ENCODE measurements at places on chromosomes 2 and 18.

- no peak for DNase-seq
These were observed 25.5 kb downstream of the CHST10 start for GRCh38 chr2:100391735-100392515.

DNA sequence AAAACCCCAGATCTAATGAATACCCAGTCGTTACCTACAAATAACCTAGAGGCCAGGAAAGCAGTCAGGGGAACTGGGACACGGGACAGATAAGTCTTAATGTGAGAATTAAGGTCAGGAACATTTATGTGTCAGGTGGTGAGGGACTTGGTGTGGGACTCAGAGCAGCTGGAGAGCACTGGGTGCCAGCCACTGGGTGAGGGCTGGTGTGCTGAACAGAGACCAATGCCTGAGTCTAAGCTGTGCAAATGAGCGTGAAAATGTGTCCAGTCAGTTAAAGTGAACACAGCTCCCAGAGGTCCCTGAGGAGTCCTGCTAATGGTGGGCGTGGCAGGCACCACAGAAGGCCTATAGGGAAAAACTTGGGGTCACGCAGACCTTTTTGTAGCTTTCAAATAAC is 225.9 kb downstream of the C1D start:
- no peak for DNase-seq

DNA sequence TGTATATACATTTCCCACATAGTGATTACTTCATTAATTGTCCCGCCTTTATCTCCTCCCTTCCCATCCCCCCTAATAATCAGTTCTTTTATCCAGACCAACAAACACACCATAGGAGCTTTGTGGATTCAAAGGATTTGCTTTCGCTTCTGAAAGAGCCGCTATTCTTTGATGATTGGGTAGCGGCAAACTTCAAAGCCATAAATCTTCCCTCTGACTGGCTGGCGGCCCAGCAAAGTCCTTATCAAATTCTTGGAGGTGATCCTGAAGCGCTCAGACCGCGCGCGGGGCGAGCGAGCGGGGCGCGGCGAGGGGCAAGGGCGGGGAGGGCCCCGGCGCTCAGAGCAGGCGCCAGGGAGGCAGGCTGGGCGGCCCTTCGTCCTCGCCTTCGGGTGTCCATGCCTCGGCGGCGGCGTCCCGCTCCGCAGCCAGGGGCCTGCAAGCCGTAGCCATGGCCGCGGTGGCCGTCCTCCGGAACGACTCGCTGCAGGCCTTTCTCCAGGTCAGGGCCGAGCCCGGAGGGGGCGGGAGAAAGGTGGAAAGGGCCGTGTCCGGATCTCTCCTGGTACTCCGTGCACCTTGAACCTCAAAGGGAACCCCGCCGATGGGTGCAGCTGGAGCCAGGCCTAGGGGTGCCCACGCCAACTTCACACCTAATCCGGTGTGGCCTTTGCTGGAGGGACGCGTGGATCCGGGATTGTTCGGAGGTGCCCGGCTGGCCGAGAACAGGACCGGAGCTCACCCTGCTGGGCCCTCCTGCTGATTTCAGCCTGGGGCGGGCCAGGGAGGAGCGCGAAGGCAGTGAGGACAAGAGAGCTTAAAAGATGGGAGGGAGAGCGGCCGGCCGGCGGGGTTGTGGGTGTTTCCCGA is at the start of gene SP5:
Gene SP5 (plus strand): TSS at position 276 of the 870 bp plus-strand sequence. CDS start 176 bp downstream, at position 452.
- no peak for DNase-seq

GRCh38 chr2:162058973-162059668 is 14.9 kb downstream of the DPP4 start:
- DNase-seq = no peak

GRCh38 chr2:36567711-36568408 is 30.1 kb downstream of the FEZ2 start:
- no peak for DNase-seq

- DNase-seq = no peak
These were observed 192.4 kb upstream of the LRP1B start for GRCh38 chr2:142323206-142323605.

GRCh38 chr2:213696442-213696841 is 412.2 kb downstream of the SPAG16 start:
- no peak for DNase-seq
